ENCODE measurements at places on chromosomes 2 and 18.

- DNase-seq, result no peak
Measured at GRCh38 chr2:4381049-4381448, 677.7 kb downstream of the DCDC2C start.

DNA sequence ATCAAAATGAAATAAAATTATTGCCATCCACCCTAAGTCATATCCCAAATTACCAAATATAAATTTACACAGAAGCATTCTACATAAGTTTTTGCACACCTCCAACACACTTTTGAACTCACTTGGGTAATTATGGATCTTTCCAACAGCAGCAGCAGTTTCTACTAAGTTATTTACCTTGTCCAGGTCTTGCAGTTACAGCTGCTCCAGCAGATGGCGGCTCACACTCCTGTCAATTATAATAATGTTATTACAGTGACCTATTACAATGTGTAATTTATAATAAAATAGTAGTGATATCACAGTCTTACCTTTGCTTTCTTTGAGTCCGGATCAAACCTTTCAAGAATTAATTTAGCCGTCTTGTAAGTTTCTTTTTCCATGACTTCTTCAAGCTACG is 37.9 kb downstream of the LNPK start:
- no peak for DNase-seq

DNA sequence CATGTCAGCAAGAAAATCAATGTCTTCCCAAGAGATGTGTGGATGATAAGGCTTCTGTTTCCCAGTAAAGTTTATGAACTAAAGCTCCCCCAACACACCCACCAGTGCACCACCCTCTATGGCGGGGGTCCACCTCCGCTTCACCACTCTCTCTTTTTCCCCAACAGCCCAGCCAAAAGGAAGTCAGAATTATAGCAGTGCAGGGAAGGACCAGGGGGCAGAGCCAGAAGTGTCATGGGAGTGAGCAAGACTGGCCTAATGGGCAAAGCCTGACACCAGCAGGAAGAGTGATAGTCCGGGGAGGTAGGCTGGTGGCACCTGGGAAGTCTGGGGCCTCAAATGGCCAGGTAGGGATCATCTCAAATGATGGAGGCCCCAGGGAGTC is 167.7 kb downstream of the ZFP36L2 start:
- DNase-seq, result no peak

GRCh38 chr18:46461993-46462392 is 195.0 kb downstream of the LOXHD1 start:
- DNase-seq, result no peak

GRCh38 chr18:11040823-11041656 is 108.3 kb downstream of the PIEZO2 start:
- DNase-seq, result peak; percentile 72

GRCh38 chr2:64104933-64105332 is 39.3 kb downstream of the PELI1 start:
- DNase-seq, result no peak

DNA sequence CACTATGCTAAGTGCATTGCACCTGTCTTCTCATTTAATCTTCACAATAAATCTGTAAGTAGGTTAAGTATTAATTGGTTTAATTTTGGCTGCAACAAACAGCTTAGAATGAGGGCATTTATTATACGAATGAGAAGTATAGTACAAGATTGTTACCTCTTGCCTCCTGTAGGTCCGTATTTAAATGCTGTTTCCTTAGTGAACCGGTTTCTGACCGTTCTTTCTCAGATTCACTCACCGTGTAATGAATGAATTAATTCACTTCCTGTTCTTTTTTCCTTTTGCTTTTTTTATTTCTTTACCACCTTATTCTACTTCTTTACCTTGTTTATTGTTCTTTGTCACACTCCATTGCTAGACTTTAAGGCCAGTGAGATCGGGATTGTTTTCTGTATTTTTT is 153.8 kb upstream of the RASGRP3 start:
- no peak for DNase-seq

- peak; percentile 47 for DNase-seq
Measured at GRCh38 chr18:10006311-10006893, 92.6 kb downstream of the VAPA start.

- DNase-seq, result peak; percentile 82
Measured at GRCh38 chr2:128304715-128305554, 13.7 kb downstream of the HS6ST1 start.

- no peak for DNase-seq
Measured at GRCh38 chr2:114968748-114969400, 526.4 kb downstream of the DPP10 start.

- DNase-seq, result no peak
Measured at GRCh38 chr18:58101291-58101794, 57.3 kb downstream of the NEDD4L start.

DNA sequence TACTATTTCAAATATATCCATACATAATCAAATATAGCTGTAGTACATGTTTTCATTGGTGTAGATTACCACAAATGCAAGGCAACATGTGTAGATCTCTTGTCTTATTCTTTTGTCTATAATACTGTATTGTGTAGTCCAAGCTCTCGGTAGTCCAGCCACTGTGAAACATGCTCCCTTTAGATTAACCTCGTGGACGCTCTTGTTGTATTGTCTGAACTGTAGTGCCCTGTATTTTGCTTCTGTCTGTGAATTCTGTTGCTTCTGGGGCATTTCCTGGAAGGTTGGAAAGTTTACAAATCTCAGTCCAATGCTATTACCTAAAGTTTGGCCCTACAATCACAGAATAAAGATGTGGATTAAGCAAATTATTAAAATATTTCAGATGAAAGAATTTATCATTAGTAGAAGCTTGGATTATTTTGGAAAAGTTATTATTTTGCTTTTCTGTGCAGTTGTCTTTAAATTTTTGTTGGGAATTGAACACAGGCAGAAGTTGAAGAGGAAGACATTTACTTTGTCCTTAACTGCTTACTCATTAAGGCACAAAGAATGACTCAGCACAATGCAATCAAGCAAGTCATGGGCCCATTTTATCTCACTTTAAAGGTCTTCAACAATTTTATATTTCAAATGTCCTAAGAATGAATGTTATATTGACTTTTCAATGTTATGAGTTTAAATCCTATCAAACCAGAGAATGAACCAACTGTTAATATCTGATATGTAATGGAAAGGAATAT is 103.4 kb upstream of the CAVIN2 start:
- peak; percentile 34 for DNase-seq

DNA sequence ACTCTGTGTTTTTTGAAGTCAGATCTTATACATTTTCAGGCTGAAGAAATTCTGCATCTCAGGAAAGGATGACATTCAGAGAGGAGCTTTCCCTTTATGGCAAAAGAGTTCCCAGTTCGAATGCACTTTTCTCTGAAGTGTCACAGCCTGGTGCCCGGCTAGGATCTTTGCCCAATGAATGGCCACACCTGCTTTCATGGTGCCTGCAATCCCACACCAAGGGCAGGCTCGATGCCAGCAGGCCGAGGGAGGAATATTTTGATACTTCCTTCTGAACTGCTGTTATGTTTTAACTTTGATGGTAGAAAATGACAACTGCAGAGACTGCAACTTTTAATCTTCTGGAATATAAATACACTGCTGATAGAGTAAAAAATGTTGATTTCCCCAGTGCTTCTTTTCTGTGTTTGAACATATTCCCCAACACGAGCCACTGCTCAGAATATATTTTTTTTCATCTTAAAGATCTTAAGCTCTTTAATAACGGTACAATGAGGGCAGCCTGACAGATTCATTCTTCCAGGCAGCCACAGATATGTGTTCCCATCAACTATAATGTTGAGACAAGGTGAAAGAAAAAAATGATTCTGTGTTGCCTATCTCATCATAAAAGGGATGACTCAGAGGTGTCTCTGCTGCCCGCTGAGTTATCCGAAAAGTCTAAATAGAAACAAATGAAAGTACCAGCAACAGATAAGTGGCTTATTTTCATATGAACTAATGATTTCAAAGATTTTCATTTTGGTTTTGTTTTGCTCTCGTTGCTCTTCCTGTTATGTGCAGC is 848.5 kb downstream of the DCDC2C start:
- DNase-seq, result no peak

DNA sequence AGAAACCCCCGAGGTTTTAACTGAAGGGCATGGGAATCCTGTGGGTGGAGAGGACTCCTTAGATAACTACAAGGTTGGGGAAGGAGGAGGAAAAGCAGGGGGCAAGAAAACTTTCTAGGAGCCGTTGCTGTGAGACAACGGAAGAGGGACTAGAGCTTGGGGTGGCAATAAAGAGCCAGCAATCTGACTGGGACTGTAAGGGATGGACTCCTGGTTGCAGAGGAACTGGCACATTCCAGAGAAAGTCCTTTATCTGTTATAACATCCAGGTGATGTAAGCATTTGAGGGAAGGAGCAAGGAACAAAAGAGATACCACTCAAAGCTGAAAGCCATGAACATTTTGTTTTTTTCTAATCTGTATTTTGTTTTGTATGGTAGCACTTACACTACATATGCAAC is 16.4 kb downstream of the CDCA7 start:
- DNase-seq, result no peak

- DNase-seq, result peak; percentile 9
Measured at GRCh38 chr2:240323601-240324291, 111.7 kb upstream of the GPC1 start.

DNA sequence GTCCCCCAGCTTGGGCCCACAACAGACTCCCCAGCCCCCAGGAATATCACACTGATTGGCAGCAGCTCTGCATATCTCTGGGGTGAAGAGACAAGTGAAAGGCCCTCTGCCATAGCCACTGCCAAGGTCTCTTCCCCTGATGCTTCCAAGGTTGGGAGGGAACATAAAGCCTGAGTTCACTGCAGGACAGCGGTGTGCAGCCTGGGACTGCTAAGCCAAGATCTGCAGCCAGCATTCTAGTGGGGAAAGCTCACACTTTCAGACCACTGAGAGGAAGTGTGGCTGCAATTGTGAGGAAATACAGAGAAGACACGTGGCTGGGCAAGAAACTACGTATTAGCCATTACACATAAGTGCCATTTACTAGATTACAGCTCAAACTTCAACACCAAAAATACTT is 100.7 kb downstream of the MAIP1 start:
- DNase-seq, result no peak

DNA sequence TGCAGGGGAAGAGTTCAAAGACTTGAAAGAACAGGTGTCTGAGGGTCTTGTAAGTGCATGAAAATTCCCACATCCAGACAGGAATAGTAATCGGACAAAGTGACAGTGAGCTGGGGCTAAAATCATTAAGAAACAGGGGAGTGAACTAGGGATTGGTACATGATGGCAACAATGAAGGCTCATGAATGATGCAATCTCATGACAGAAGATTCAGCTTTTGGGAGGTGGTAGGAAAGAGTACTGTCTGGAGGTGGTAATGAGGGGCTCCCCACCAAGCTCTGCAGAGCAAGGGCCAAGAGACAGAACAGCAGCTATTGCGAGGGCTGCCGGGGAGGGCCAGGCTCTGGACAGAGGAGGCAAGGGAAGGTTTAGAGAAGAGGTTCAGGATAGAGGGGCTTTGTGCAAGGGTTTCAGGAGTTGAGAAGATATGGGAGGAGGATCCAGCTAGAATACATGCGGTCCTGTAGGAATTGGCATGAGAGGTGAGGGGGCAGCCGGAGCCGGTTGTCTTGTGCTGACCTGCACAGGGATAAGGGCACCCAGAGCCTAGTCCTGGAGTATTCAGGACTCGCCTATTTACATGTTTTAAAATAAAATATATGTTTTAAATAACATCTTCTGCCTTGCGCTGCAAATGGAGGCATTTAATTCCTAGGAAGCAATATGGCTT is 31.4 kb downstream of the MAP3K20 start:
- DNase-seq, result no peak

DNA sequence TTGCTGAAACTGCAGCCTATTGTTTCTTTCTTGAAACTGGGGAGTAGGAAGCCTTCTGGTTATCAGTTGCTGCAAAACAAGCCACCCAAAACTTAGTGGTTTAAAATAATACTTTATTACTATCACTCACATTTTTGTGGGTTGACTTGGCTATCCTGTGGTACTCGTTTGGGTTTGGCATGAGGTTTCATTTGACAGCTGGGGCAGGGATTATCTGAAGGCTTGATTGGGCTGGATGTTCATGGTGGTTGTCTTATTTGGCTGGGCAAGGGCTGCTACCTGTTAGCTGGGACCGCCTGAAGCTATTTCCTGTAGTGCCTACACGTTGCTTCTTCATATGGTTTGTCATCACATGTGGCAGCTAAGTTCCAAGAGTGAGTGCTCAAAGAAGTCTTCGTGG is 122.3 kb downstream of the PLCL1 start:
- DNase-seq, result no peak

GRCh38 chr2:216658757-216659156 is 25.5 kb downstream of the IGFBP2 start:
- no peak for DNase-seq

DNA sequence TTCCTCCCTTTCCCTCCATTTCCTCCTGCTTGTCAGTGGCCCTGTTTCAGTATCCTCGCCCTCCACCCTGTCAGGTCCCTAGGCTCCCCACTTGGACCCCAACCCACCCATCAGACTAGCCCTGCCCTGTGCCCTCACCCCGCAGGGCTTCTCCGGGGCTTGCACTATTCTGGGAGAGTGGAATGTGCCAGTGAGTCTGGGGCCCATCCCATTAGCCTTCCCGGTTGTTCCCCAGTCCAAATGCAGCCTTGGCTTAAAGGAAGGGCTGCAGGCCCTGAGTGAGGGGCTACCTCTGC is 45.5 kb downstream of the MYO7B start:
- DNase-seq, result no peak

DNA sequence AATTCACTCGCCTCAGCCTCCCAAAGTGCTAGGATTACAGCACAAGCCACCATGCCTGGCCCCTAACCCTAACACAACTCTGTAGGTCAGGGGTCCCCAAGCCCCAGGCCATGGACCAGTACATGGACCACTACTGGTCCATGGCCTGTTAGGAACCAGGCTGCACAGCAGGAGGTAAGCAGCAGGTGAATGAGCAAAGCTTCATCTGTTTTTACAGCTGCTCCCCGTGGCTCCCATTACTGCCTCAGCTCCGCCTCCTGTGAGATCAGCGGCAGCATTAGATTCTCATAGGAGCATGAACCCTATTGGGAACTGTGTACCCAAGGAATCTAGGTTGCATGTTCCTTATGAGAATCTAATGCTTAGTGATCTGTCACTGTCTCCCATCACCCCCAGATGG is 201.7 kb downstream of the NRP2 start:
- DNase-seq, result no peak

GRCh38 chr2:238376884-238377391 is 49.8 kb upstream of the ASB1 start:
- peak; percentile 59 for DNase-seq

DNA sequence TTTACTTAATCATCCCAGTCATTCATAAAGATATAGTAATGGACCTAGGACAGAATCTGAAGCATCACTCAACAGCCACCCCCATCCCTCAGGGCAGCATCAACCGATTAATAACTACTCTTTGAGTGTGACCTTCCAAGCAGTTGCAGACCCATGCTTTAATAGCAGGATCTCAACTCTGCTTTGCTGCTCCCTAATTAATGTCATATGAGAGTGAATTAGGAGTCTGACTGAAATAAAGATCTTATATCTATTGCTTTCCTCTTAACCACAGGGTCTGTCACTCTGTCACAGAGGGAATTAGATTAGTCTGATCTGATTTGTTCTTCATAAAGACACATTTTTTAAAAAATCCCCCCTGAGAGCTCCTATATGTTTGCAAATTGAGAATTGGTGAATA is 46.1 kb upstream of the LRP1B start:
- no peak for DNase-seq

GRCh38 chr2:197247083-197247482 is 63.5 kb downstream of the ANKRD44 start:
- peak; percentile 20 for DNase-seq

Measured in GM03348 (cell line).